ENCODE measurements at places on chromosomes 3 and 15.

DNA sequence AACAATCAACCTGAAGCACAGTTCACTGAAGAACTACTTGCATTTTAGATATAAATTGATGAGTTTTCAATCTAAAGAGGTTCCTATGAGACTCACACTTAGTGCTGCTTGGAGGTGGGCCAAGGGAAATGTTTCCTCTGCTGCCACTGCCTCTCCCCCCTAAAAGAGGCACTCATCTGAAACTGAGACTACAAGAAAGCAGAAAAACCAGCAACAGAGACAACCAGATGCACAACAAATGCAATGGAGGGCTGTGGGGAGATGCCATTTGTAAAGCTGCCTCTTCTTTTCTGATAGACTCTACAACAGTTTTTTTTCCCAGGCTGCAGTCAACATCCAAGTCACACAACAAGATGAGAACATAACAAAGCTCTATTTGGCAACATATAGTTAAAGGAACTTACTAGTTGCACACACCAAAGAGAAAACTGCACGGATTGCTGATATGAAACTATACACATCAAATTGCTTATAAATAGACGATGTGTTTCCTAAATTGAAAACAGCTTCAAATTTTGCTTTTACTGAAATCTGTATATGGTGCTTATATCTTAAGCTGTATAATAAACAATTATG lies 11.0 kb downstream of the TSPAN3 start:
- no peak for DNase-seq

DNA sequence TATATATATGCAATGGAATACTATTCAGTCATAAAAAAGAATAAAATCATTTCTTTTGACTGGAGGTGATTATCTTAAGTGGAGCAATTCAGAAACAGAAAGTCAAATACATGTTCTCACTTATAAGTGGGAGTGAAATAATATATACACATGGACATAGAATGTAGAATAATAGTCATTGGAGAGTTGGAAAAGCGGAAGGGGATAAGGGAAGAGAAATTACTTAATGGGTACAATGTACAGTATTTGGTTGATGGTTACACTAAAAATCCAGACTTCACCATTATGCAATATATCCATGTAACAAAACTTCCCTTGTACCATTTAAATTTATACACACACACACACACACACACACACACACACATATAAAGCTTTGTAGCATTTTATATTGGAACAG lies 84.3 kb downstream of the RAP2B start:
- DNase-seq: no peak

GRCh38 chr3:188468662-188469061 lies 314.7 kb downstream of the LPP start:
- DNase-seq: no peak

GRCh38 chr15:28123408-28124023 lies 24.4 kb upstream of the OCA2 start:
- DNase-seq: no peak

DNA sequence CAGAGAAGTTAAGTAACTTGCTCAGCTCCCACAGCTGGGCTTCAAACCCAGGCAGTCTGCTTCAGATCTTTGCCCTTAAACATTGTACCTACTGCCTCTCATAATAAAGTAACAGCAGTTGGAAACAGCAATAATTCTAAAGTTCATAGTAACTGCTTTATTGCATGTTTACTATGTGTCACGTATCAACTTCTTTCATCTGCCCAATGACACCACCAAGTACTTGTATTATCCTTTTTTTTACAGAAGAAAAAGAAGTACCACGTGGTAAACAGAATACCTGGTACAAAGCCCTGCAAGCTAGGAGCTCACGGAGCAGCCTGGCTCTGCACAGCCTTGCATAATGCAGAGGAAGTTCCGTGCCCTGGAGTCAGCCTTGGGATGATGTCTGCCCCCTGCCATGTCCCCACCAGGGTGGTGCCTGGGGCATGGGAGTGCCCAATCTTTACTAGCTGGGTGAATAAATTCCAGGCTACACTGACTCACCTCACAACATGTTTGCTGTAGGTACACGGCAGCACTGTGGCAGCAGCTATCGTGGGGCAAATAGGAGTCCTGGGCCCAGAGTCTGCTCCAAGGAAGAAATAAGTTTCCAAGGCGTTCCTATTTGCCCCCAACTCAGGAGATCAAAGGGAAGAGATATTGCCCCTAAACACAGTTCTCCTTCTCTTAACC lies 77.2 kb downstream of the LDHAL6B start:
- DNase-seq: no peak

DNA sequence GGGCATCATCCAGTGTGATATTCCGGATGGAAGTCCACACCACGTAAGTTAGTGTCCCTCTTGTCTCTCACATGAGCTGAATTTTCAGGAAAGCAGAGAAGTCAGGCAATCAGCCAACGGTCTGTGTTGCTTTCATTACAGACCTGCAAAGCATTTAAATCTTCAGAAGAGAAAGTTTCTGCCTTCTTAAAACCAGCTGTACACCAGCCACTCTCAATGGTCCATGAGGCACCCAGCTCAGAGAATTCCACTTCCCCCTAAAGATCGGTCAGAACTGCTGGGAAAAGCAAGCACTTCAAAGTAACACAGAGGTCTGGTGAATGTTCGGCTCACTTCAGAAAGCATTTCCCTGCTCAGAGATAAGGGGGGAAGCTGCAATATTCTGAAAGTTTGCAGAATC lies 903.7 kb downstream of the EPHA3 start:
- no peak for DNase-seq

- DNase-seq: no peak
Observed at GRCh38 chr3:152885076-152885475, 50.1 kb downstream of the P2RY1 start.

- no peak for DNase-seq
Observed at GRCh38 chr3:175743733-175744400, 884.7 kb downstream of the NAALADL2 start.

GRCh38 chr15:87986776-87987175 lies 269.8 kb downstream of the NTRK3 start:
- DNase-seq: no peak

DNA sequence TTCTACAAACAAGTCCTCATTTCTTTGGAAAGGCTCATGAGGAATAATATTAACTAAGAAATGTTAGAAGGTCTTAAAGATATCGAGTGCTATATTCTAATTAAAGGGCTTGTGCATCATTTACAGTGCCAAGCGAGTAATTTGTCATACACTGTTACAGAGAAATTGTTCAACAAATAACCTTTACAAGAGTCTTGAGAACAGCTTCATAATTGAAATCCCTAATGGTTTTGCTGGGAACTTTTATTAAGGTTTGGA lies 209.5 kb downstream of the MECOM start:
- no peak for DNase-seq

DNA sequence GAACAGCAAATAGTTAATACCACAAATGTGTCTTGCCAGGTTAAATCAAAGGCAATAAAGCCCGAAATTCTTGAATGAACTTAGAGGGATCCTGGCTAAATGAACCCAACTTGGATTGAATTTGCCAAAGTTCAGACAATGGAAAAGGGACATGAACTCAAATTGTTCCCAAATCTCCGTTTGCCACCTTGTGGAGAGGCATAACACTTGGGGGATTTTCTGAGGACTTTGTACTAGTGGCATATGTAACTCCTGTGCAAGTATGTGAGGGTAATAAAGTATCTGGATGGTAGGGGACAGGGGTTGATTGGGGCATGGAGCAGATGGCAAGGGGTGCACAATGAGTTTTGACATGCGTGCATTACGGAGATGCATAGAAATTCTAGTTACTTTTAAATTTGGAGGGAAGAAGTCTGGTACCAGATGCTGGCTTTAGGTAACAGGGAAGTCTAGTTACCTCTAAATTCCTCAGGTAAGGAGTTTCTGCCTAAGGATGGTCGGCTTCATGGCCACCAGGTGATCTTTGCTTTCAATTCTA lies 1.2 kb upstream of the TCAIM start:
- DNase-seq: no peak

- no peak for DNase-seq
Observed at GRCh38 chr3:165503825-165504224, 307.6 kb upstream of the SLITRK3 start.

GRCh38 chr3:56835650-56836227 lies 34.0 kb upstream of the ARHGEF3 start:
- DNase-seq: no peak

DNA sequence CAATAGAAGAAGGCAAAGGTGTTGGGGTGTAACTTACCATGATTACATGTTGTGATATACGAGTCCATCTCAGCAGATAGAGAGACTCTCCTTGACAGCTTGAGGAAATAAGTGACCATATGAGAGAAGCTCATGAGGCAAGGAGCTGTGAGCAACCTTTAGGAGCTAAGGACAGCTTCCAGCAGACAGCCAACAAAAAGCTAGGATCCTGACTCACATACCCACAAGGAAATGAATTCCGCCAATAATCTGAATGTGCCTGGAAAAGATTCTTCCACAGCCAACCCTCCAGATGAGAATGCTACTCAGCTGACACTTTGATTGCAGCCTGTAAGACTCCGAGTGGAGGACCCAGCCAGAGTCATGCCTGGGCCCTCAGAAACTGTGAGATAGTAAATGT lies 339.6 kb upstream of the TPRG1 start:
- DNase-seq: no peak

DNA sequence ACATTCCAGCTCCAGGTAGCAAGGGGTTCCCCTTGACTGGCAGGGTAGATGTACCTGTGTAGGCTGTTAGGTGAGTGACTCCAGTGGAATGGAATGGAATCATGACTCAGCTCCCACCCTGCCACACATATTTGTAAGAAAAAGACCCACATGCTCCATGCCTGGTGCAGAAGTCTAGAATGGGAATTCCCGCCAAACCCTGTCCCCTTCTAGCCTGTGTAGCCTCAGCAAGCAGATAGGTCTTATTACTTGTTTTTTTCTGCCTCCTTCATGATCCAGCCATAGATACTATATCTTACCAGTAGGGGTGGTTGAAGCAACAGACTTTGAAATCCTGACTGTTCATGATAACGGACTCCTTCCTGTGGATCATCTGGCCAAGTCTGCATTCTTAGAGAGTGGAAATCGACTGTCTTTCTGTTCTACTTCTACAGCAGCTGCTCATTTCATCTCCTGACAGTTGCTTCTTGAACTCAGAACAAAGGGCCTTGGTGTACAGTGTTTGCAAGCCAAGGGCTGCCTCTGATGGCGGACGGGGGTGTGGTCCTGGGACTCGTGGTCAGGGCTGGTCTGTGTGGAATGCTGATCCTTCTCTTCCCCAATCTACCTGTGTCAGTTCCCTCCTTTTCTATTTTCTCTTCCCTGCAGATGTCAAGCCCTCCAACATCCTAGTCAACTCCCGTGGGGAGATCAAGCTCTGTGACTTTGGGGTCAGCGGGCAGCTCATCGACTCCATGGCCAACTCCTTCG lies 16.3 kb downstream of the SNAPC5 start:
- no peak for DNase-seq

- no peak for DNase-seq
Observed at GRCh38 chr3:179179979-179180759, 32.0 kb downstream of the PIK3CA start.

DNA sequence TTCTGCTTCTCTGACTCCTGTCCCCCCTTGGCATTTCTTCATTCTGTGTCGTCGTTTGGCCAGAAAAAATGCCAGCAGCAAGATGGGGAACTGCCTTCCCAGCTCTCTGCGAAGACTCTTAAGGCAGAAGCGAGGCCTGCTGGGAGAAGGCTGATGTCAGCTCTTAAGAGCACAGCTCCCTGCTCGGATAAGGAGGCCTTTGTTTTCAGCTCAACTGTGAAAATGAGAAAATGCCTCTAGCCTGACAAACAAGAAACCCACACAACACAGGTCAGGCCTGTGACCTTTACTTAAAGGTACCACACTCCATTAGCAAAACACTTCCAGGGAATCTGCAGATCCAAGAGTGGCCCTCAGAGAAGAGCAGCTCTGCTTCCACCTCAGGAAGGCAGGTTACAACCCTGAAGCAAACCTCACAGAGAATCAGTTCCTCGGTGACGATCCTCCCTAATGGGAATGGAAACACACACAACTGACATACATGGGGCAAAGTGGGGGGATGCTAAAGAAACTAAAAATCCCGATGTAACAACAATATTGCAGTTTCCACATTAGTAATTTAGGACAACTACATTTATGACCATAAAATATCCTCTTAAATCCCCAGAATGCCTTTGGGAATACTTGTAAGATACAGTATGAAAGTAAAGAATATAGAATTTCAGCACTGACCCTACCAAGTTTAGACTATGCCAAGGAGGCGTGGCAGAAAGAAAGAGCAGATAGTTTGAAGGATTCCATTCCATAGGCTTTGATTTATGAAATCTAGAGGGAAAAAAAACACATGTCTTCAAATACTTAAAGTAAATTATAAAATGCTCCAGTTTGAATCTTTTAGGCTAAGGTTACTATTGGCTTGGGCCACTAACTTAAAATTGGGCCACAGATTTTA lies 52.1 kb downstream of the VGLL4 start:
- DNase-seq: no peak

DNA sequence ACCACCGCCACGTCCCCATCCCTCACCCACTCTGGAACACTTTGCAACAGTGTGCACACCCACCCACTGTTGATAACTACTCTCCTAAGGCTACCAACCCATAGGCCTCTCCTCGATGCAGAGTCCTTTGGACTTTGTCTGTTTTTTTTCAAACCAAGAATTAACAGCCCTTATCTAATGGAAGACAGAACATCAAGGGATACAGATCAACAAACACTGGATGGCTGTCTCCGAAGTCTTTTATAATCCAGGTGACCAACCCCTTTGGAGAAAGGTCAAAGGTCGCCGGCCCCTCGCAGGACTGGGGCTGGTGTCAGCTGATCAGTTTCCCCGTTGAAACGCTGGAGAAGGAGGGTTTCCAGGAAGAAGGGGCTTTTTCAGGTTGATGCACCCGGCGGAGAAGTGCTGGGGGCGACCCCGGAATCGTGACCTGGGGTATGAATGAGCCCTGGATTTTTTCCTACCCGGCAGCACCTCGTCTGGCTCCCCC lies 532 bp downstream of the B4GALT4 start:
- DNase-seq: no peak

DNA sequence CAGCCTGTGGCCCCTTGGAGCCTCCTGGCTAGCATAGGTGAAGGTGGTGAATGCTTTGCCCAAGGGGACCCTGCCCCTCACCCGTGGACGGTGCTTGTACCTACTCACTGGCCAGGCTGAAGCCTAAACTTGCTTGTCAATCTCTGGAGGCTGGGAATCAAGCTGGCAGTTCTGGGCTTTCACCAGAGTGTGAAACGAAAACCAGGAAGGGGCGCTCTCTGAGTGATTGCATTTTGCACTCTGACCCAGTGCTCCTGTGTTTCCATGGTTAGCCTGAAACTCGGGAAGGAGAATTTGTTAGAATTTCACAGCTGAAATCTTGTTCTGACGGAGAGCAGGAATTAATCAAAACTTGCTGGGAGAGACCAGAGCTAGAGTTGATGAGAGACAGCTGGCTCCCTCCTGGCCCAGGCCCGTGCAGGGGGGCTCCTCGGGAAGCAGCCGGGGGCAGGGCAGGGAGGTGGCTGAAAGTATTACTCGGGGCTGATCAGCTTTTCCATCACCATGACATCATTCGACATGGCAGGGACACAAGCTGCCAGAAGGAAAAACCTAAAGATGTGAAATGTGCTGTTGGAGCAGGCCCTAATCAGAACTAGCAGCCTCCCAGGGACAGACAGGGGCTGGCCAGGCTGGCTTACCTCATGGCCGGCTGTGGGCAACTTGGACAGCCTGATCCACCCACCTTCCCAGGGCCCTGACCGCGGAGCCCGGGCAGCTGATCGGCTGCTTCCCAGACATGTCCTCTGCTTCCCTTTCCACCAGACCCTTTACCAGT lies 323.6 kb upstream of the CTDSPL start:
- DNase-seq: no peak

Measured in activated CD8-positive, alpha-beta memory T cell treated with anti-CD3 and anti-CD28 coated beads for 4 hours (primary cell).